ENCODE measurements at places on chromosomes 13 and 19.

DNA sequence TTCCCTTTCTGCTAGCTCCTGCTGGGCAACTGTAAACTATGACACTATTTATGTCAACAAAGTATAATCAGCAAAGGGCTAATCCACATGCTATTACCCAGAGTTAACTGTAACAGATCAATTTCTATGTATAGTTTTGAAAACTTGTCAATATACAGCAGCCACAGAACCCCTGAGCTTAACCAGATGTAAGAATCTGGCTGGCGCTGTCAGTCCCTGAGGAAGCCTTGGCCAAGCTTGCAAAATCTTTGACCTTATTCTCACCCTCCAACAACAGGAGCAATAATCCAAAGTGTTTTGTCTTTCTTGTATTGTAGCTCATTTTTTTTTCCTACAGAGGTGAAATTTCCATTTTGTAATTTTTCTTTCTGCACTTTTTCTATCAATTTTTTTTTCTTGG lies 1230.1 kb upstream of the SLC10A2 start:
- no peak for DNase-seq

GRCh38 chr13:93416736-93417355 lies 190.2 kb downstream of the GPC6 start:
- no peak for DNase-seq

DNA sequence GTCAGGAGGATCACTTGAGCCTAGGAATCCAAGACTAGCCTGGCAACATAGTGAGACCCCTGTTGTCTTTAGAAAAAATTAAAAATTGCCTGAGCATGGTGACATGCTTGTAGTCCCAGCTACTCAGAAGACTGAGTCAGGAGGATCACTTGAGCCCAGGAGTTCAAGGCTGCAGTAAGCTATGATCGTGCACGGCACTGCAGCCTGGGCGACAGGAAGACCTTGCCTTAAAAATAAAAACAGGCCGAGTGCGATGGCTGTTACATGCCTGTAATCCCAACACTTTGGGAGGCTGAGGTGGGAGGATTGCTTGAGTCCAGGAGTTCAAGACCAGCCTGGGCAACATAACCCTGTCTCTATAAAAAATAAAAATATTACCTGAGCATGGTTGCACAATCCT lies 5.4 kb downstream of the HNRNPUL1 start:
- no peak for DNase-seq

DNA sequence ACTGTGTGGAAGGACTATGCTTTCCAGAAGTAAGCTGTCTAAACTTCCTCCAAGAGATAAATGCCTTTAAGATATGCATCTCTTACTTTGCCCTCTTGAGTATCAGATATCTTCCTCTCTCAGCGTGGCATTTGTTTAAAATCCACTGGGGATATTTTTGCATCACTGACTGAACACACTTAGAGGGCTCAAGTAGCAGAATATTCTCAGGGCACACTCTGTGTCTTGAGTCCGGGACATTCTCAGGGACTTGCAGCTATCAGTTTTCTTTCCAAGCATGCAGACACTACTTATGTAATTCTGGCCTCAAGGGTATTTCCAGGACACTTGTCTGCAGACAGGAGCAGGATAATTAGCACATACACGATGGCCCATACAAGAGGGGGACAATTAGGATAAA lies 84.7 kb downstream of the ERCC5 start:
- no peak for DNase-seq

DNA sequence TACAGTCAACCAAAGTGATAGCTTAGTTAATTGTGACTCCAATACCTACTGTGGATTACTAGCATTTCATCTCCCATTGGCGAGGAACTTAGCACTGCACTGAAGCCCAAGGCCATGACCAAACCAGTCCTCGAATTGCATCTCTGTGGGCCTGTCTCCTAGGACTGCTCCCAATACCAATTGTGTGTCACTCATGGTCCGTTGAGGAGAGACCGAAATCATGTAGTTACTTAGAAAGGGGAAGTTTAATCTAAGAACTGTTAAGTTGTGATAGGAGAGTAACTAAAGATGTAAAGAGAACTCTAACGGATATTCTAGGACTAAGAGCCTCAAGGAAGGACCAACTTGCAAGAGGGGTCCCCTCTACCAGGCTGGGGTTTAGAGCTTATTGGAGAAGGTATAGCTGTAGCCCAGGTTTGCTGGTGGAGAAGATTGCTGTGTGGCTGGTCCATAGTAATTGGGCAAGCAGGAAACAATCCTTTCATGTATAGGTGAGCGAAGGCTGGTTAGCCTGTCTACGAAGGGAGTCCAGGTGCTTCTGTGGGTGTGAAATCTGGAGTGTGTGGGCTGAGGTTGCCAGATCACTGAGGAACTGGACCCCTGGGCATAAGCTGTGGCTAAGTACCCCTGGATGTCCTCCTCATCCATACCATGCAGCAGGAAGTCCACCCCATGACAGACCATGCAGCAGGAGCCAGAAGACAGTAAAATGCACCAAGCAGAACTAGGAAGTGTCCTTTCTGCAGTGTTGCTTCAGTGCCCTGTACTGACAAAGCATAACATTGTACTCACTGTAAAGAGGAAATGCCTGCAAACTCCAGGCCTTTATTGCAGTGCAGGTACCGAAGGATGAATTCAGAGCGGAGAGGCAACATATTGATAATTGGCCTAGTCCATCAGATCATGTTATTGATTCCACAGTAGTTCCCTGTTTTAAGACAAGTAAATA lies 30.8 kb downstream of the DNAJC3 start:
- no peak for DNase-seq

- no peak for DNase-seq
Observed at GRCh38 chr13:27617881-27618321, 2.4 kb downstream of the LNX2 start.

DNA sequence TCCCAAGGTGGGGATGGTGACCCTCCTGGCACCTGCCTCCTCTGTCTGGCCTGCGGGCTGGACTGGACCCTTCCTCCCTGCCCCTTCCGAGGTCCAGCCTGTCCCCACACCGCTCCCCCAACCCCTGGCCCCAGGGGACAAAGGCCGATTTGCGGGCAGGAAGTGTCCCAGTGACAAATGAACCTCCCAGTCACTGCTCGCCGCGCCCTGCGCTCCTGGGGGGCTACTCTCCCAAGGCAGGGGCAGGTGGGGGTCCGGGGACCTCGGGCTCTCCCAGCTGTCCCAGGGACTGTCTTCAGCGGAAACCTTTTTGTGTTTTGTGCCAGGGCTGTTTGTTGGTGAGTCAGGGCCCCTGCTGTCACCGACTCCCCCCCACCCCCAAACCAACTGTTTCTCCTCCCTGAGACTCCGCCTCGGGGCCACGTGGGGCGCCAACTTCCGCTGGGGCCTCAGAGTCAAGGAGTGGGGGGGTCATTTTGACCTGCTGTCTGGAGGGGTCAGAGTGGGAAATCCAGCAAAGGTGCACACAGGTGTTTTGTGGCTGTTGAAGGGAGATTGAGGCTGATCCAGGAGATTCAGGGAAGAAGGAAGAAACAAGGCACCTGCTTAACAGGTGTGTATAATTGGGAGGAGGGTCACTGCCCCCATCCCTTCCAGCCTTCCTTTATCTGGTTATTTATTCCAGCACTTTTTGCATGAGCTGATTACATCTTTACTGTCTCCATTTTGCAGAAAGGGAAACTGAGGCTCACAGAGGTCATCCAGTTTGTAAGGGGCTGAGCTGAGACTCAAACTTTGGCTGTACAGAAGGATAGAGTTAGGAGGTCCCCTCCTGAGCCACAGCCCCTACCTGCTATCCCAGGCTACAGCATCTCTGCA lies 831 bp downstream of the PGPEP1 start:
- no peak for DNase-seq

DNA sequence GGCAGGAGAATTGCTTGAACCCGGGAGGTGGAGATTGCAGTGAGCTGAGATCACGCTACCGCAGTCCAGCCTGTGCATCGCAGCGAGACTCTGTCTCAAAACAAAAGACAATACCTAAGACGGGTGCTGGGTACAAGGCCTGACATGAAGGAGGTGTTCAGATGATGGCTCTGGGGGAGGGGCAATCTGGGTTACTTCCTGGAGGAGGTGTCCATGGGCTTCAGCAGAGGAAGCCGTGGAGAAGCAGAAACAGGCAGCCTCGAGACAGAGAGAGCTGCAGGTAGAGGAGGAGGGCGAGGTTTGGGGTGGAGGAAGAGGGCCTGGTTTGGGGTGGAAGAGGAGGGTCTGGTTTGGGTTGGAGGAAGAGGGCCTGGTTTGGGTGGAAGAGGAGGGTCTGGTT lies 3.6 kb downstream of the MISP start:
- DNase-seq: no peak

DNA sequence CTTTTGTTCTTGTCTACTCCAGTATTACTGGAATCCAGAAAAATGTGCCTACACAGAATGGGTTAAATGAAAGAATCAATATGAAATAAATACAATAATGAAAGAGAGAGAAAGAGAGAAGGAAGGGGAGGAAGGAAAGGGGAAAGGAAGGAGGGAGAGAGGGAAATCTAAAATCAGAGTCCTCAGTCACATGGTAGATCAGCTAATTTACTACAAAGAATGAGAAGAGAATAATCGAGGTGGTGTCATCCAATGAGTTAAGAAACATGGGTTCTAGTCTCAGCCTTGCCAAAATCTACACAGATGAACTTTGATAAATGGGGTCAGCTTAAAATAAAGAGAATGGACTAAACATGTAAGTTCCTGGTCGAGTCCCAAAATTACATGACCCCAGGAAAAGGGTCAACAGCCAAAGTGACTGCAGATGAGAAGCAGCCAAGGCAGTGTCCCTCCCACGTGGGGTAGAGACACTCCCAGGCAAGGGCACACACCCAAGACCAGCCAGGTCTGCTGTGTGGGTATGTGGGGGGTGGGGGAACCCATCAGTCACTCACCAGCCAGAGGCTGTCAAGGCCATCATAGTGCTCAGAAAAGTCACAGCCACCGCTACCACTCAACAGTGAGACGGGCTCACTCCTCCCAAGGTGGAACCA lies 103.6 kb downstream of the STK24 start:
- DNase-seq: no peak

DNA sequence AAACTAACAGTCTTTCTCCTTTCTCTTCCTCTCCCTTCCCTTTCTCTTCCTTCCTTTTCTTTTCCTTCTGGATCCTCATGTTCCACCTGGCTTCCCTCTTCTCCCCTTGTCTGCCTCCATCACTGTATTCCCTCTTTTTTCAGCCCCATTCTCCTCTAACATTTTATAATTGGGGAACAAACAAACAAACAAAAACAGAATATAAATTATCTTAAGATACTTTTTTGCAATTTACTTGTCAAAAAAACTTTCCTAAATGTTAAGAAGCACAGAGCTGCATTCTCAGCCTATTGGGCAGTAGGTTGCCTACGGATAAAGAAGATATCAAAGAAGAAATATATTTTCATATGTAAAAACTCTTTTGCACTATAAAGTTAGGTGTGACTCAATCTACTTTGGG lies 1382.2 kb upstream of the MIR17HG start:
- DNase-seq: no peak

GRCh38 chr19:35177377-35178274 lies 23.1 kb downstream of the FXYD5 start:
- DNase-seq: no peak

DNA sequence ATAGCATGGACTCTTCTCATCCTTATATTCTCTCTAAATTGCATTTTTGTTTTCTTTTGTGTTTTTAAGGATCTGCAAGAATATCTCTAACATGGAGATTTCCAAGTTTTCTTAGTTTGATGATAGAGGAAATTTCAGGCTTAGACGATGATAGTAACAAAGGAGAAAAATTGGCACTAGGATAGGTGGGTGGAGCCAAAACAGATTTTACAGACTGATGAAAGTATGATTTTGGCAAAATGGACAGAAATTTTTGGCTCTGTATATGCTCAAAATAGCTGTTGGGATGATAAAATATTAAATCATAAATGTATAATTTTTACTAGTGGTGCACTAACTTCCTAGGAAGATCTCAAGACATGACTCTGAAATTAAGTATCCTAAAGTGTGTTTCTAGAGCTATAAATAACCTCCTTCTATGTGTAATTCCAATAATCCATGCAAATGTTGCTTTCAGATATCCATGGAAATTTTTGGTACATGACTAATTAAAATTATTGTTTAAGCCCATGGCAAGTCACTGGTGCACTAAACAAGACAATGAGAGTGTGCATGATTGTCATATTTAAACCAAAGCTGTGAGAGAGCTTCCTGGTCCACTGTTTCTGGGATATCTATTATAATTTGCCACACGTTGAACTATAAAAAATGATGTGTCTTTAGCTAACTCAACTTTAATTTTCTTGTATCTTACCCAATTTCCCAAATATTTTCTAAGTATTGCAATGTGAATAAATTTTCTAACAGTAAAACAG lies 55.8 kb upstream of the NBEA start:
- no peak for DNase-seq

DNA sequence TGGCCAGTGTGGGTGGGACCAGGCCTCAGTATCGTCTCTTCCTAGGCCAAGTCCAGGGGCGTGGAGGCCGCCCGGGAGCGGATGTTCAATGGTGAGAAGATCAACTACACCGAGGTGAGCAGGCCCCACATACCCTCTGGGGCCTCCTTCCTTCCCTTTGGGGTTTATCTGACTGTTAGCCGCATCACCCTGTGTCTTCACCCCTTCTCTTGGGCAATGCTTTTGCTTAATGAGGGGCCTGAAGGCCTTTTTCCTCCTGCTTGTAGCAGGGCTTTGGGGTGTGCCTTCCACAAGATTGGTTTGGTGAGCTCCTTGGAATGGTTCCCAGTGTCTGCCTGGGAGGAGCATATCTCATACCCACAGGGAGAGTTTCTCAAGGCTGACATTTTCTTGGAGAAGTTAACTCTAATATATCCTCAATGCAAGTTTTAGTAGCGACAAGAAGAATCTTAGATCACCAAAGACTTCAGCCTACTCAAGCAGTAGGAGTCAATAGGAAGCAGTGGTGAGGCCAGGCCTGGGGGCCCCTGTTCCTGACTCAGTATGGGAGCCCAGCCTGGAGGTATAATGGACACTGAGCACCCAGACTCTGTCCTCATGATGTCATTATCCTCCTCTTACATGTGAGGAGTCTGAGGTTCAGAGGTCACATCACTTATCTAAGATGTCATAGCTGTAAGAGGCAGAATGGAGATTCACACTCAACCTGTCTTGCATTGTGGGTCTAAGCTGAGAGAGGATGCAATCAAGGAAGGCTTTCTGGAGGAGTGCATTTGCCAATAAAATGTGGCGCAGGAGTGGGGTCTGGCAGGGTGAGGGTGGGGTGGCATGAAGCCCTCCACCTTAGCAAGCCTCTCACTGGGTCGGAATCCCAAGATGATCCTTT lies 2.0 kb downstream of the GPI start:
- no peak for DNase-seq

GRCh38 chr13:77489566-77490337 lies 45.8 kb upstream of the SCEL start:
- no peak for DNase-seq

GRCh38 chr19:48644839-48645619 lies 958 bp downstream of the CA11 start:
- DNase-seq: peak; percentile 78

GRCh38 chr19:3178377-3178972 lies at the start of gene S1PR4:
S1PR4 (plus strand) TSS chr19:3178769; CDS start chr19:3178793, 24 bp downstream.
- no peak for DNase-seq

GRCh38 chr19:7069904-7070226 lies 362 bp downstream of the ZNF557 start:
- no peak for DNase-seq

- no peak for DNase-seq
Observed at GRCh38 chr13:21967871-21968270, 297.0 kb downstream of the FGF9 start.

- DNase-seq: peak; percentile 31
Observed at GRCh38 chr13:89066868-89067466, 1395.8 kb downstream of the SLITRK5 start.

- DNase-seq: no peak
Observed at GRCh38 chr13:113533161-113533840, 42.8 kb upstream of the DCUN1D2 start.

Measured in NCI-H1930 (cell line).